ENCODE measurements at places on chromosomes 1 and 21.

DNA sequence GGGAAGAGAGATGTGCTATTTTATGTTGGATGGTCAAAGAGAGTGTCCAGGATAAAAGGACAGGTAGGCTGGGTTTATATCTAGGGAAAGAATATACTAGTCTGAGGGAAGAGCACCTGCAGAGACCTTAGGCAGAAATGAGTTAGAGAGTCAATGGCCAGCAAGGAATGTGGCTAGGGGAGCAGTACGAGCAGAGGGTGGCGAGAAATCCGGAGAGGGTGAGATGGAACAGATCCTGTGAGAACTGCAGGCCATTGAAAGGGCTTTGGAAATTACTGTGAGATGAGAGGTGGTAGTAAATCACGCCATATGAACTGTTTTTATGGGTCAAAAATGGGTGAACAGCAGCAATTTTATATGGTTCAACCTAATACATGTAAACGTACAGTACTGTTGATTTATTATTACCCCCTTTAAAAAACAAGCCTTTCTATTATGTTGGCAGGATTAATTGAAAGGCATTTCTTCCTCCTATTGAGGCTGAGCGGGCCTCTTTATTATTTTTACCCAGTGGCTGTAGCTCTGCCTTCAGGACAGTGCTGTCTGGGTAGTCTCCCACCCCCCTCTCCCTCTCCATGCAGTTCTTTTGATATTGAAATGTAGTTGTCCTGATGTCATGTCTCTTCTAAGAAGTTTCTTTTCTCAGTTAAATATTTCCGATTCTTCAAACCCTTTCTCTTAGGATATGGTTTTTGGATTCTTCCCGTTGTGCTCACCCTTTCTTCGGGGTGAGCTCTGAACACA, 75.2 kb upstream of the CD1D start:
- no peak for DNase-seq

DNA sequence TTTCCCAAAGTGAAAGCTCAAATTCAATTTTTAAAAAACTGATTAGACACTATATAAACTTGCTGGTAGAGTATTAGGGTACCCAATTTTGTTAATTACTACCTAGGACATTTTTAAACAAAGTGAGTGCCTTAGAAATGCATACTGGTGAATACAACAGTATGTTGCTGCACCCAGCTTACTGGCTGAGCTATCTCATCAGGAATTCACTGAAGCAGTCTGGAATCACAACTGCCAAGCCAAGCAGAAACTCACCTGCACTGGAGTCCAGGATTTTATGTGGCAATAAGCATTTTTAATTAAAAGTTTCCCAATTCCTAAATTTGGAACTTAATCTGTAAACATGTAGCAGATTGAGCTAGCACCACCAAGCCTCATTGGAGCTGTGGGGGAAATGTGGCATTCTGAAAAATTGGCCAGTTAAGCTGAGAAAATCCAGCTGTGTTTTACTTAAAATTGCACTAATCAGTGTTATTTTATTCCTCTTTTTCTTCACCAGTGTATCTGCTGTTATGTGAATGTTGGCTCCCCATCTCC, 61.8 kb downstream of the CLEC20A start:
- DNase-seq, result no peak

- no peak for DNase-seq
These were observed 83.4 kb upstream of the ACTL8 start for GRCh38 chr1:17671741-17672140.

GRCh38 chr1:29732453-29732852, 496.1 kb downstream of the PTPRU start:
- no peak for DNase-seq

- DNase-seq, result no peak
These were observed 261.2 kb upstream of the AJAP1 start for GRCh38 chr1:4393191-4393590.

DNA sequence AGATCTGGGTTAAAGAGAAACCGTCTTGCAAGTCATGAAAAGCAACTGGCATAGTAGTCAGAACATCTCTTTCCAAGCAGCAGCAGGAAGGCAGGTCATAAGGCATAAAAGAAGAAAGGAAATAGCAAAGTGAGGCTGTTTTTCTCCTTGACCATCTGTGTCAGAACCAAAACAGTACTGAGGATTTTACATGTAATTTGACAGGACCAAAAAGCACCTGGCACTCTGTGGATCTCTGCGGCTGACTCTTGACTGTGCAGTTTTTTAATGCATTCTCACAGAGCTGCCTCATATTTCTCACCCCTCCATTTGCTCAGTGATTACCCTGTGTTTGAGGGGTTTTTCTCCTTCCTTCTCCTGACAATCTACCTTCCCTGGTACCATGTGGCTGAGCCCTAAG, 17.7 kb downstream of the TBX15 start:
- no peak for DNase-seq

- DNase-seq, result no peak
These were observed 10.4 kb downstream of the RNF19B start for GRCh38 chr1:32954168-32954567.

DNA sequence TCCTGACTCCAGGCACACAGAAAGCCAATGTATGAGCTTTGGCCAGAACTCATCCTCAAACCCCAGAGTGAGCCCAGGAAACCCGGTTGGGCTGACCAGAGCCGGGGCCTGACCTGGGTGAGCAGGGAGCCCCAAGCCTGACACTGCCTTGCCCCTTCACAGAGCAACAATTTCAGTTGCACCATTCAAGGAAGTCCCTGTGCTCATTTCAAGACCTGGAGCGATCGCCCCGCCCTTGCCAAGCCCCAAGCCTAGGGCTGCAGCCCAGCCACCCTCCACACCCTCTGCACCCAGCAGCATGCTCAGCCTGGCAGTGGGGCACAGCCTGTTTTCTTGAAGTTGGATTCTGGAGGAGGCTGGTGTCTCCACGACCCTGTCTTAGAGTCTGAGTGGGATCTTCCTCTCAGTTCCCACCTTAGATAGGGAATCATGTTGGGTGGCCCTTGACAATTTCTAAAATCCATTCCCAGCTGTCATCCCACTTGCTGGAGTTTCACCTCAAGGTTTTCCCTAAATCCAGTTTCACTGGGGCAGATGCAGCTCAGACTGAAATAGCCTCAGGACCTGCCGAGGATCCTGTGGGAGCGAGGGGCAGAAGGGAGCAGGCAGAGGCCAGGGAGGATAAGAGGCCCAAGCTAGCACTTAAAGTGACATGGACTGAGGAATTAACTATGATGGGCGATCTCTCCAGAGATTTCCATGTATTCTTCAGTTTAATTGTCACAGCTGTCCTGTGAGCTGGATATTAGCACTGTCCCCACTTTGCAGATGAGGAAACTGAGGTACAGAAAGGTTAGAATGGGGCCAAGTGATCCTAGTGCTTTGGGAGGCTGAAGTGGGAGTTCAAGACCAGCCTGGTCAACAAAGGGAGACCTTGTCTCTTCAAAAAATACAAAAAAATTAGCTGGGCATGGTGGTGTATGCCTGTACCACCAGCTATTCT, 2.5 kb downstream of the NBL1 start:
- DNase-seq, result peak; percentile 18

DNA sequence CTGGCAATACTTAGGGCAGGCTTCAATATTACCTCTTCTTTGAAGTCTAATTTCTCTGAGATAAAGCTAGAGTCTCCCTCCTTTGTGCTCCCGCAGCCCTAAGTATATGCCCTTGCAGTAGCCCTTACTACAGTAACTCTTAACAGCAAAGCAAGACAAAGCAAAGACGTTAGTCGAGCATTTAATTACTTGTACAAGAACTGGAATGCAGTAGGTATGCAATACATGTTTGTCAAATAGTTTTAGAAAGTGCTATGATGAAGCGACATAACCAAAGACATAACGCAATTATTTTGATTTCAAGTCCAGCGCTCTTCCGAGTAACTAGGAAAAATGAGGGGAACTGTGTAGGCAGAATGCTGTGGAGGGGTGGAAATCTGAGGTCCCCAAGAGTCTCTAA, 1.6 kb downstream of the P3H1 start:
- DNase-seq, result no peak

DNA sequence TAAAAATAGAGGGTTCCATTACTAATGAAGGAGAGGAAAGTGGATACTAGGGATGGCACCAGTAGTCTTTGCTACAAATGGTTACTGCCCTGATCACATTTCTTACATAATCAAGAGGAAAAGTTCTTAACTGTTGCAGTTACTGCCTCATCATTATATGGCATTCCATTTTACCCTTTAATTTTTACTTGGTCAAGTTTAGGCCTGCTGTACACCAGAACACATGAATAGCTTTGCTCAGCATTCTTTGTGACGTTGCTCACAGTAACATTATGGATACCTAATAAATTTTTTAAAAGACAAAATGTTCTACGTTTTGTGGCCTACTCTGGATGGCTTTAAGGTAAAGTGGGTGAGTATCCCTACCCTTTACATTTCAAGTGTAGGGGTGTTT, 38.6 kb upstream of the CR1L start:
- DNase-seq, result no peak

DNA sequence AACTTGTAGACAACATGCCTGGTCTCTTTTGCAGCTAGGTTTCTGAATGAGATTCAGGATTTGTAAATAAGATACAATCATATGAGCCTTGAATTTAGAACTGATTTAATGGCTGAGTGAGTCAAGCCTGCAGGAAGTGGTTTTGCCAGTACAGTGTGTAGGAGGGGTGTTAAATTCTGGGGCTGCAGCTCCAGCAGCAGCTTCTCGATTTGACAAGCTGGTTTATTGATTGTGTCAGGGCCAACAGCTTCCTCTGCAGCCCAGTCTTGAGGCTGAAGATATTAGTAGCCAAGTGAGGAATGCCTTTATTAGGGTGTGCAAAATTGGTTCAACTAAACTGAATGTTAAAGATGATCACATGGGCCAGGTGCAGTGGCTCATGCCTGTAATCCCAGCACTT, 11.5 kb upstream of the PLA2G5 start:
- DNase-seq, result peak; percentile 44

GRCh38 chr1:99726818-99727217, 39.6 kb downstream of the FRRS1 start:
- DNase-seq, result no peak

DNA sequence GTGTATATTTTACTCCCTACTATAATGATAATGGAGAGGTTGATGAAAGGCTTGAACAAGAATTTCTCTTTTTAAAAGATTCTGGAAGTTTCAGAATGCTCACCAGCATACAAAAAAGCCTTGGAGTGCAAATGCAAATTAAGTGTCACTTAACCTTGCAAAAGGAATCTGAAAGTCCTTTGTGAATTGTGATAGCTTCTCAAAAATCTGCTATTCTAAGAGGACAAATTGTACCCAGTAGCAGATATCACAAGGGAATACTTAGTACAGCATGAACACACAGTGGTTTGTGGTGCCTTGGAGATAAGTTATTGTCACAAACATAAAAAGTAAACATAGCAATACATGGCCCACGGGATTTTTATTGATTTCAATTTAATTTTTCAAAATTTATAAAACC, 1208.3 kb upstream of the B3GALT2 start:
- no peak for DNase-seq

DNA sequence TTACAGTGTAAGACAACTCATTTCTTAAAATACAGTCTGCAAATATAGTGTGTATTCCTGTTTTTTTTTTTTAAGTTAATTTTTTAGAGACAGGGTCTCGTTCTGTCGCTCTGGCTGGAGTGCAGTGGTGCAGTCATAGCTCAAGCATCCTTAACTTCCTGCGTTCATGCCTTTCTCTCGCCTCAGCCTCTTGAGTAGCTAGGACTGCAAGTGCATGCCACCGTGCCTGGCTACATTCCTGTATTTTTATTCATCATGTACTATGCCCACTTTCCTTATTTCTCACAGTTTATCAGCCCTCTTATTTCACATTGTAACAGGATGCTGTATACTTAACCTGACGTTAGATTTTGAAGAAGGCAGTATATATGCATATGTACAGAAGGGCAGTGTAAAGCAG, 26.7 kb downstream of the MIER1 start:
- DNase-seq, result no peak

- DNase-seq, result no peak
These were observed 26.5 kb downstream of the CXADR start for GRCh38 chr21:17539323-17539722.

DNA sequence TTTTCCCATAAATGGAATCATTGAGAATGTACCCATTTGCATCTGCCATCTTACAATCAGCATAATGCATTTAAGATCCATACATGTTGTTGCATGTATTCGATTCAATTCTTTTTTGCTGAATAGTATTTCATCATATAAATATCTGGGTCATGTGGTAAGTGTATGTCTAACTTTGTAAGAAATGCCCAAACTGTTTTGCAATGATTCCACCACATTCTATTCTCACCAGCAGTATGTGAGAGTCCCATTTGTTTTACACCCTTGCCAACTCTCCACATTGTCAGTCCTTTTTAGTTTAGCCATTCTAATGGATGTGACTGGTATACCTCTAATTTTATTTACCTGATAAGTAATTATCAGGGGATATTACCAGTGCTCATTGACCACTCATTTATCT, 115.8 kb upstream of the PBX1 start:
- no peak for DNase-seq

- DNase-seq, result no peak
These were observed 399.0 kb downstream of the HHAT start for GRCh38 chr1:210727709-210728108.

DNA sequence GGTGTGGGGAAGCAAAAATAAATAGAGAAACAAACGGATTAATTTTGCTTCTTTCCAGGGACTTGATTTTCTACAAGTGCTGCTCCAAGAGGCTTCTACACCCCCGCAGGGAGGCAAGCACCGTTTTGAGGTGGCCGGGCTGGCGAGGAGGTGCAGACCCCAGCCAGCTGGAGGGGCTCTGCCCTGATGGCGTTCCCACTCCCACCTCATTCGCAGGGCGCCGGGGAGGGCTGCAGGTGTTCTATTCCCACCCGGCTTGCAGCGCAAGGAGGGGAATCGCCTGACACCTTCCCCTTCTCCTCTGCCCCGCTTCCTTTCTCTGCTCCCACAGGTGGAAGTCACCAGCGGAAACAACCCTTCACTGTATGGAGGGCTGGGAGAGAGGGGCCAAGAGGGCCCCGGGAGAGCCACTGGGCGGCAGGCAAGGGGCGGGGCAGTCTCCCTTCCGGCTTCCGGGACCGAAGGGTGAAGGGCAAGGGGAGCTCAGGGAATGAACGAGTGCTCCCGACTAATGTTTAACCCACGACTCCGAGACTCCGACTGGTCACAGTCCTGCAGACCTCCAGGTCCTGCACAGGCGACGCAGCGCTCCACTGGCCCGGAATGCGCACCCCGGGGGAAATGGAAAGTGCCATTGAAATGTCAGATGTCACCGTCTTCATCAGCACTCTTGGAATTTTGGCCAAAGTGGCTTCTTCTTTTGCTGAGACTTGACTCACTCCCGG, 29.1 kb downstream of the TEX35 start:
- DNase-seq, result peak; percentile 28

DNA sequence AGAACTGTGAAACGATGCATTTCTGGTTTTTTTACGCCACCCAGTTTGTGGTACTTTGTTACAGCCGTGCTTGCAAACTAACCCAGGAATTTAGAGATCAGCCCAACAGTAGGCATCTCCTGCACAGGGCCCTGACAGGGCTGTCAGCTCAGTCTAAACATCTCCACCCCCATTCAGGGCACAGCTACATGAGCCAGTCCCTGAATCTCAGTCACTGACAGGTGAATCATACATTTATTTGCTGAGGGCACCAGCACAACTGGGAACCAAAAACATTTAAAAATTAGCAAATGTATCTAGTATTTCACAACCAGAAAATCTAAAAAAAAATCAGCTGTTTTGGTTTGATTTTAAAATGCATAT, 30.7 kb downstream of the PRDX6 start:
- no peak for DNase-seq

GRCh38 chr1:228074954-228075730, 7.4 kb upstream of the ARF1 start:
- no peak for DNase-seq

Data from CD4-positive, alpha-beta T cell treated with Interleukin-17A for 1 hour (primary cell).